Effector memory CD8-positive, alpha-beta T cell (primary cell): ENCODE measurements at places on chromosomes 5 and 9.

DNA sequence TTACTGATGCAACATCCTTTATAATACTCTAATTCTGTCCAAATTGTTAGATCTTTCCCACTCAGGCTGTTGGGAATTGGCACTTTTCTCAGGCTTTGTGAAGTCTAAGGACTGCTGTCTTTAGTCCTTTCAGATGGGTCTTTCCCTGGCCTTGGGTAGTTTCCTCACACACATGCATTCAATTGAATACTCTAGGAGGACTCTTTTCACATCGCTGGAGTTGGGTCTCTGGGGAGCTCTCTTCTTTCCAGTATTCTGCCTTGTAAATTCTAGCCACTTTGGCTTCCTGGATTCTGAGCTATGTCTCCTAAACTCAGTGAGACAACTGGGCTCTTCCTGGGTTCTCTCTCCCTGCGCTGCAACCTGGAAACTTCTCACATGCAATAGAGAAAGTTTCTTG lies 215.5 kb downstream of the SNX18 start:
- no peak for DNase-seq

DNA sequence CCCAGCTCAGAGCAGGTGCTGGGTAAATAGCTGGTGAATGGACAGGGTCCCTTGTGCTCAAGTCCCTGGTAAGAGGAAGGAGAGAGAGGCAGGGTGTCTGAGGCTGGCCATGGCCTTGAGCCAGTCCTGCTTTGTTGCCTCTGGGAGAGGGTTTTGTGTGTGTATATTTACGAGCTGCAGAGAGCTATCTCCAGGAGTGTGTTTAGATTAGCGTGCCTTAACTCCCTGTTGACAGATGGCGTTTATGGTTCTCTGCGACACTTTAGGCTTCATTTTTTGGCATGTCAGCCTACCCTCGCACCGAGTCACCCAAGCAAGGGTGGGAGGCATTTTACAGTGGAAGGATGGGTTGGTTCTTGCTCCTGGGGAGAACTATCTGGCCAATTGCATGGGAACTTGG lies 22.2 kb downstream of the HMCN2 start:
- no peak for DNase-seq

DNA sequence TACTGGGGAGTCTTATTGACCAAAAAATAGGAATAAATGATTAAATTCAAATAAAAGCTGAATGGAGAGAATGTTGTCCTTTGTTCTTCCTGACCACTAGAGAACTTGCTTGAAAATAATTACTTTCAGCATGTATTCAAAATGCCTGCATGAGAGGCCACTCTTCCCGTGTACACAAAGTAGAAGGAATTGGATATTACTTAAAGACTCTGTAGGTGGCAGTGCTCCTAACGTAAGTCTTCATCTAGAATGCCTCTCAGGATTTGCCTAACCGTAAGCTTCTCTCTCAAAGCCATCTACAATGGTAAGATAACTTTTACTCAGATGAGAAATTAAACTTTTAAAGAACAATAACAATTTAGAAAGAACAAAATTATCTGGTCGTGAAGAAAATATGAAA lies 620.0 kb upstream of the CCNG1 start:
- no peak for DNase-seq

GRCh38 chr5:39238366-39239105 lies 19.2 kb upstream of the FYB1 start:
- DNase-seq, result no peak

DNA sequence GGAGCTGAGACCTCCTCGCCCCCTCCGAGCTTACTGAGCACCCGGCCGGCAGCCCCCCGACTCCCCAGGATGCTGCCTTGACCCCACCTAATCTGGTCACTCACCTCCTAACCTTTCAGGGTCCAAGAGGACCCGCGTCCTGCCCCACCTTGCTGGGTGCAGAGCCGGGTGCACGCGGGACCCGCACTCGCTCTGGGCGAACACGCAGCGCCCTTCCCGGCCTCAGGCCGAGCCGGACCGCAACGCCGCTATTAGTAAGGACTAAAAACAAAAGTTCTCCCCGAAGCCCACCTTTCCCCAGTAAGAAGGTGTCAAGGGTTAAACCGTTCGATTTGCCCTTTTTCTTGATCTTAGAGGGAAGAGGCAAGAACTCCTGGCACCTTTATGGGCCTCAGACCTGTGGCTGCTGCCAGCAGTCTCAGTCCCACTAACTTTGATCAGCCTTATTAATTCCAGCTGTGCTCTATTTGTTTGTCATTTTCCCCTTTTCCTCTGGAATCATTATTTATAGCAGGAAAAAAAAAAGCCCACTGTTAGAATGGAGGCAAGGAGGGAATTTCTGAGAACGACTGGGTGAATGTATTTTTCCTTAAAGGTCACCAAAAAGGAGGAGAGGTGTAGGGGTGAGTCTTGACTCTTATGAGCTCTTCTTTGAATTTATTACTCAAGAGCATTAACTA lies 10.5 kb downstream of the IRX2 start:
- no peak for DNase-seq

GRCh38 chr9:120741191-120741590 lies 26.9 kb upstream of the MEGF9 start:
- DNase-seq, result no peak

DNA sequence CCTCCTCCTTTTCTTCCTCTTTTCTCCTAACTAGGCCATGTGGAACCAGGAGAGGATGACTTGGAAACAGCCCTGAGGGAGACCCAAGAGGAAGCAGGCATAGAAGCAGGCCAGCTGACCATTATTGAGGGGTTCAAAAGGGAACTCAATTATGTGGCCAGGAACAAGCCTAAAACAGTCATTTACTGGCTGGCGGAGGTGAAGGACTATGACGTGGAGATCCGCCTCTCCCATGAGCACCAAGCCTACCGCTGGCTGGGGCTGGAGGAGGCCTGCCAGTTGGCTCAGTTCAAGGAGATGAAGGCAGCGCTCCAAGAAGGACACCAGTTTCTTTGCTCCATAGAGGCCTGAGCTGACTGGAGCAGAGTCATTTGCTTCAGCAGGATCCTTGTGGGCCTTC lies 13.7 kb downstream of the NUDT2 start:
- DNase-seq, result no peak

DNA sequence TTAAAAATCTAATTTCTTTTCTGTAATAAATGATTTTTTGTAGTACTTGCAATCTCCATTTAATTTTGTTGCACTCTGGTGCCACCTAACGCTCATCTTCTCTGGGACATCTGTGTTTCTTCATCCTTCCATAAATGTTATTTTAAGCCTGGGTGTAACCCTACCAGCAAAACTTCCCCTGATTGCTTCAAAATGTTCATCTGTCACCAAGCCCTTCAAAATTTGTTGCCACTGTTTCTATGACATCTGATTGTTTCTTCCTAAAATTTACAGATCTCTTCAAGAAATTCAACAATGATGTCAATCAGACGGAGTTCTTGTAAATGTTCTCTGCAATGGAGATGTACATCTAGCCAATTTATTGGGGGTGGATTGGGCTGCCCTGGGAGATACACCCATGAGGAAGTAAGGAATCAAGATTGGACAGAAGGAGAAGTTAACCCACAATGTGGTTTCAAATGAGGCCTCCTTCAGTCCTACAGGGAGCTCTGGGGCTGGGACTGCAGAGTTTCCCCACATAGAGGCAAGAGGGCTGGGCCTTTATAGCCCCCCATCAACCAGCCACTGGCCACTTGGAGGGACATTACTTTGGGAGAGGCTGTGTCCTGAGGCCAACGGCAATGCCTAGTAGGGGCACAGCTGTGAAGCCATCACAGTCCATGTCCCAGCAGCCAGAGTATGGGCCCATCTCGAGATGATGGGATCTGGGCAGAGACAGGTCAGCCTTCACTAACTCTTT lies 23.3 kb downstream of the MCTP1 start:
- no peak for DNase-seq

DNA sequence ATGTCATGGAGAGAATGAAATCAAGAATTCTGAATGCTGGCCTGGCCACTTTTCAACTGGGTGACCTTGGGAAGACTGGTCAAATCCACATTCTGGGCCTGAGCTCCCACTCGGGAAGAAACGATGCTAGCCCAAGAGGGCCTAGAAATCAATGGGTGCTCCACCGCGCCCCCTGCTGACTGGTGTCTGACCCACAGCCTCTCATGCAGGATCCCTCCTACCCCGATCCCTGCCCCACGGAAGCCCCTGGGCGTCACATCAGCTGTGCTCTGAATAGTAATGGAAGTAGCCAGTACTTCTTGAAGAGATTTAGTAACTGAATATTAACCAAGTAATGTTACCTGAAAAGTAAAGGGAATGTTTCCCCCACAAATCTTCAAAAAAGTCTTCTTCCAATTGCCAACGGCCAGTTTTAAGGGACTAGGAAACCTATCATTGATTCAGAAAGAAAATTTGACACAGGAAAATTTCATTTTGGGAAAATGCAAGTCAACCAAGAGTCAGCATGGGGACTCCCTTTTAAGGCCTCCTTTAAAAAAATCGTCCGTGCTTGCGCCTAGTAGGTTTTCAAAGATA lies 43.9 kb downstream of the CRB2 start:
- DNase-seq, result no peak

DNA sequence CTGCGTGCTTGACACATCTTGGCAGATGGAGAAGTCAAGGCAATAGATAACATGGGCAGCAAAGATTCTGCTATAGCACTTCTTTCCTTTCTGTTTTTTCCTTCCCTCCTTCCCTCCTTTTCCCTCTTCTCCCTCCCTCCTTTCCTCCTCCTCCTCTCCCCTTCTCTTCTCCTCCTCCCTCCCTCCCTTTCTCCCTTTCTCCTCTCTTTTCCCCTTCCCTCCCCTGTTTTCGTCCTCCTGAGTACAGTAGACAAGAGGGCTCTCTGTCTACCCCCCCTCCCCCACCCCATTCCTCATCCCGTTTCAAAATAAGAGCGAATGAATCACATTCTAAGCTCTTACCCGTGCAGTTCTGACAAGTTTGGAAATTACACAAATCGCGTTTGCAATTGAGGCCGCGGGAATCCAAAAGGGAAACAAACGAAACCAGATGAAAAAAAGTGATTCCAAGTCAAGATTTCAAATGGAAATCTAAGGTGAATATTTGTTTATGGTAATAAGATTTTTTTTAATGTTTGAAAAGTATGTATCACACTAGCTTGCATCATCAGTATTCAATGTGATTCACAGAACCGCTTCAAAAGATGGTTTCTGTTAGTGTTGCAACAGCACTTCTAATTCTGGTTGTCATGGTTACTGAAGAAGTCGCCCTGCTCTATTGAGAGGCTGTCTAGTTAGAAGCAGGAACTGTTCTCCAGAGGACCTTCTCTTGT lies 1.3 kb downstream of the NIM1K start:
- DNase-seq, result no peak

GRCh38 chr9:106890608-106891007 lies 27.6 kb downstream of the ZNF462 start:
- DNase-seq, result no peak

DNA sequence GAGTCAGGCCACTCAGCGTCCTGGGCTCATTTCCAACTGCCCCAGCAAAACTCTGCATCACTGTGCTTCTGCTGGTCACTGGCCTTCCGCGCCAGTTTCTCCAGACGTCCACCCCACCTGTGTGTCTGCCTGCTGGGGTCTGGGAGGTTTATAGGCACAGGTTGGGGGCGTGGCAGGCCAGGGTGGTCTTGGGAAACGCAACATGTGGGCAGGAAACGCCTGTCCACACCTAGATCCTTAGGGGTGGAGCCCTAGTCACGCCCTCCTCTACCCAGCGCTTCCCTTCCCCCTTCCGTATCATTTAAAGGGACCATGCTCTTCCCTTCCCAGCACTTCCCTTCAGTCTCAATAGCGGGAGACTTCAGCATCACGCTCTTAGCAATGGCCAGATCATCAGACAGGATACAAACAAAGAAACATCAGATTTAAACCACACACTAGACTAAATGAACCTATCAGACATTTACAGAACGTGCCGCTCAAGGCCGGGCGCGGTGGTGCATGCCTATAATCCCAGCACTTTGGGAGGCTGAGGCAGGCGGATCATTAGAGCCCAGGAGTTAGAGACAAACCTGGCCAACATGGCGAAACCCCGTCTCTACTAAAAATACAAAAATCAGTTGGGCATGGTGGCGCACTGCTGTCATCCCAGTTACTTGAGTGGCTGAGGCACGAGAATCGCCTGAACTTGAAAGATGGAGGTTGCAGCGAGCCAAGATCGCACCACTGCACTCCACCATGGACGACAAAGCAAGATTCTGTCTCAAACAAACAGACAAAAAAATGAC lies 11.8 kb upstream of the BTNL9 start:
- no peak for DNase-seq

- DNase-seq, result no peak
Observed at GRCh38 chr9:74498621-74499095, 1.5 kb downstream of the RORB start.

GRCh38 chr5:72921886-72922285 lies 34.0 kb upstream of the FCHO2 start:
- DNase-seq, result no peak

DNA sequence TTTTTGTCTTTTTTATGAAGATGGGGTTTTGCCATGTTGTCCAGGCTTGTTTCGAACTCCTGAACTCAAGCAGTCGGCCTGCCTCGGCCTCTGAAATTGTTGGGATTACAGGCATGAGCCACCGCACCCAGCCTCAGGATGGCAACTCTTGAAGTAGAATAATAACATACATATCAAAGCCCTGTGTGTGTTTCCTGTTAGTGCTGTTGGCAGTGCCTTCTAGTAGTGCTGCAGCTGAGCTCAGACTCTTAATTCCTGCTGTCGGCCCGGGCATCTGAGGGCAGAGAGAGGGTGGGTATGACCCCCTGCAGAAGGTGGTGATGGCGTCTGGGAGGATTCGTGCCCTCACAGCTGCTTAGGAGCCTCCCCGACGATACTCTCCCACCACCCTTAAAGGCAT lies 227.2 kb downstream of the PDZD2 start:
- DNase-seq, result no peak

- no peak for DNase-seq
Observed at GRCh38 chr5:91643797-91644196, 260.7 kb upstream of the ARRDC3 start.

DNA sequence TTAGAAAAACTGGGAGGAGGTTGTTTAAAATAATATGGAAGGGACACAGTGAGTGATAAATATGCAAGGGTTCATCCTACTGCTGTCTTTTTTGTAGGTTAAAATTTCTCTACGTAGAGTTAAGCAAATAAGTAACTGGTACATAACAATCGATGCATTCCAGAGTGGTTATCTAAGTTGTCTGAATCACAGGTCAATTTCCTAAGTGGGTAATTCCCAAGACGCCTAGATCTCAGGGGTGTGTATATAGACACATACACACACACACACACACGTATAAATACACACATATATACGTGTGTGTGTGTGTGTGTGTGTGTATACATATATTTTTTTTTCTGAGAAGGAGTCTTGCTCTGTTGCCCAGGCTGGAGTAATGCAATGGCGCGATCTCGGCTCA lies 22.3 kb downstream of the CAAP1 start:
- no peak for DNase-seq

GRCh38 chr5:107153283-107153682 lies 517.5 kb downstream of the EFNA5 start:
- DNase-seq, result no peak

GRCh38 chr5:176162888-176163287 lies 75.3 kb upstream of the SIMC1 start:
- no peak for DNase-seq
